Cardiac muscle cell (in vitro differentiated cells and primary cell): ENCODE measurements at places on chromosomes 4 and X.

DNA sequence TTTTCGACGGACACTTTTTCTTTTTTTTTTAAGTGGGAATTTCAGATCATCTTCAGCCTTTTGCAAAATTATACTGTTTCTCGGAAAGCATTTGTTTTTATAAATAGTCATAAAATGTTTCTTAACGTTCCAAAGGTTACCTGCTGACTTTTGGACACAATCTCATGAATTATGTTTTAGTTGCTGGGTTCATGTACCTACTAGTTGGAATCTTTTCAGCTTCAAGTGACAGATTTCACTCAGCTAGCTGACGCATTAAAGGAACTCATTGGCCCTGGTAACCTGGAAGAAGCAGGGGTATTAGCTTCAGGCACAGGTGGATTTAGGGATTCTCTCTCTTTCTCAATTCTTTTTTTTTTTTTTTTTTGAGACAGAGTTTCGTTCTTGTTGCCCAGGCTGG is 66.5 kb downstream of the TMEM131L start:
- DNase-seq: no peak

- DNase-seq: no peak
Observed at GRCh38 chrX:5771441-5771840, 457.2 kb downstream of the NLGN4X start.

- DNase-seq: no peak
Observed at GRCh38 chr4:85772470-85772869, 297.5 kb downstream of the ARHGAP24 start.

DNA sequence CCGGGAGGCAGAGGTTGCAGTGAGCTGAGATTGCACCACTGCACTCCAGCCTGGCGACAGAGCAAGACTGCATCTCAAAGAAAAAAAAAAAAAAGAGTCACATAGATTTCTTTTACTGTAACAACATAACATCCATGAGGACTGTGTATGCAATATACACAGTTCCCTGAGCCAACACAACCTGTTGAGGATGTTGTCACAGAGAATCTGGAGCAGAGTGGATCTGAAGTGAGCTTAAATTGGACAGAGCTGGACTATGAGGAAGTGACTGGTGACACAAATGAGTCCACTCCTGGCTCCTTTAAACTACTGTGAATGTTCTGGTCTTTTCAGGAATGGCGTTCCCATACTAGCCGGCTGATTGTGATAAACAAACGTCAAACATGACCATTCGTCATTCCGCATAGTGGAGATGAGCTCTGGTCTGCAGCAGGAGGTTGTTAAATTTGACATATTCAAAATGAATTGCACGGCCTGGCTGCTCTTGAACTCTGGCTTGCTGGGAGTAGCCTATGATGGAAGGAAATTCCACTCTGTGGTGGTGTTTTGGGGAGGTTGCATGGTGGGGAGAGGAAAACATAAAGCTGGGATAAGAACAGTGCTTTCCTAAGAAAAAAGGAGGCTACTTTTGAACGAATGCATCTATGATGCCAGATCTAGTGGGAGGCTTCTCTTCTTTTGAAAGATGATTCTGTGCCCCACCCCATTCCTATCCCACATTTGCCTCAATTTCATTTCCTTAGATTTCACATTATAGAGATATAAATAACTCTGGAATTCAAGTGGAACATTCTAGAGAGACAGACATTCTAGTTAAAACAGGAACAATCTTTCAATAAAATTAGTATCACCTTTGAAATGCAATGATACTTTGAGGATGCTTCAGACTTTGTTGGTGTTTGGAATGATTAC is 149.5 kb downstream of the SHROOM3 start:
- DNase-seq: no peak

DNA sequence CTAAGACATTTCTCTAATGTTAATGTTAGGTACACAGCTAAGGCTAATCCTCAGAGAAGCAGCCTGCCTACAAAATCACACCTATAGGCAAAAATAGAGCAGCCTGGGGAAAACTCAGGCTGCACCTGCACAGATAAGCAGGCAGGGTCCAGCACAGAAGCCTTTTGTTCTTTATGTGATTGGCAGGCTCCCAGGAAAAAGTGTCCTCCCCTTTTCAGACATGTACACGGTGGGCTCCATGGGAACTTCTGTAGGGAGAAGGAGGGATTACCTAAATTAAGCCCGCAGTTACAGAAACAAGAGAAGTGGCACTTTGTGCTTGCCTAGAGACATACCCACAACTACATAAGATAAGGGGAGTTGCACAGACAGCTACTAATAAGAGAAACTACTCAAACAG is 4.0 kb upstream of the HSPA4L start:
- DNase-seq: peak; percentile 54

DNA sequence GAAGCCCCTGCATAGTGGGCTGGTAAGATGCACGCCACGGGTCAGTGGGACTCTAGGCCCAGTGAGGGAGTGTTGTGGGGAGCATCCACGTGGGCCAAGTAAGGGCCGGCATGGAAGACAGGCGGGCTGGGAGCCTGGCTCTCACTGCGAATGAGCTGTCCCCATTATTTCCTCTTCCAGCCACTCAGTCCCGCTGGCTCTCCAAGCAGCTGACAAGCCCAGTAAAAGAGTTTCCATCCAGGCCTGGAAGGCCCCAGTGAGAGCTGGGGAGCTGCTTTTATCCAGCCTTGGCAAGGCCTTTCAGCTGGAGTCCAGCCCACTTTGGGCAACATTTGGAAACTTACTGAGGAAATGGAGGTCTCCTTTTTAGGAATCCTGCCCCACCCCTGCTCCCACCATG is 24.9 kb downstream of the APLN start:
- peak; percentile 25 for DNase-seq

GRCh38 chrX:8849945-8850344 is 48.8 kb upstream of the FAM9A start:
- no peak for DNase-seq

GRCh38 chr4:10891866-10892265 is 207.3 kb upstream of the CLNK start:
- no peak for DNase-seq

GRCh38 chrX:33204889-33205288 is 6.5 kb downstream of the DMD start:
- peak; percentile 46 for DNase-seq

DNA sequence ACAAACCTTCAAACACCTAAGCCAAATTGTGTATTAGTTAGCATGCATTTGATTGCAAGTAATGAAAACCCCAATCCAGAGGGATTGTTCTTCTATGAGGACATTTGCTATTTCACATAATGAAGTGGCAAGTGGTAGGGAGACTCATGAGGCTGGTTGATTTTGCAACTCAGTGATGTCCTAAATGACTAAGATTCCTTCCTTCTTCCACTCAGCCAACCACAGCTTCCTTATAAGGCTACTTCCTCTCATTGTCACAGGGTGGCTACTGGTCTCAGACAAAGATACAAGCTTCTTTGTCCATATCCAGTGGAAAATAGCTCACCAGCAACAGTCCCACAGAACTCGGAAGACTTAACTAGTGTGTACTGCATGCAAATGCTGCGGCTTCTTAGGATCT is 5.3 kb upstream of the OTC start:
- DNase-seq: peak; percentile 2

DNA sequence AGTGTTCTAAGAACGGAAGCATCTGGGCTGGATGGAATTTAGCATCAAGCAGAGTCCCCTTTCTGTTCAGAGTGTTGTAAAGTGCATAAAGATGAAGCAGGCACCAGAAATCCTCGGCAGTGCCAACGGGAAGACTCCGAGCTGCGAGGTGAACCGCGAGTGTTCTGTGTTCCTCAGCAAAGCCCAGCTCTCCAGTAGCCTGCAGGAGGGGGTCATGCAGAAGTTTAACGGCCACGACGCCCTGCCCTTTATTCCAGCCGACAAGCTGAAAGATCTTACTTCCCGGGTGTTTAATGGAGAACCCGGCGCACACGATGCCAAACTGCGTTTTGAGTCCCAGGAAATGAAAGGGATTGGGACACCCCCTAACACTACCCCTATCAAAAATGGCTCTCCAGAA is 29.4 kb downstream of the NSD2 start:
- no peak for DNase-seq

- no peak for DNase-seq
Observed at GRCh38 chrX:153938226-153938786, 3.5 kb upstream of the NAA10 start.

GRCh38 chr4:2932951-2933565 is 30.1 kb downstream of the NOP14 start:
- DNase-seq: no peak

DNA sequence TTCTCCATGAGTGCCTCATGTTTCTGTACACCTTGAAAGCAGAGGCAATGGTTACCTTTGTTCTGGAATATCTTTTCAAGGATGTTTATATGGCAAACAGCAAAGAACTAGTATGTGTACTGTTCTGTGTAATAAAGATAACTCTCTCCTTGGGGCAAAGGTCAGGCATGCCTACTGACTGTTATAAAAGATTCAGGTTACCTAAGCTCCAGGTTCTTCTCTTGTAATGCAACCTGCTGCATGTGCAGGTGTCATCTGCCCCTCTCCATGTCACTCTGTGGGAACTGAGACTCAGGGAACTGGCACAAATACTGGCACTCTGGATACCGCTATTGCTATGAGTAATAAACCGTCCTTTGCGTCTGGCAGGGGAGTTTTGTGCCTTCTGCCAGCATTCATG is 5.4 kb upstream of the TRPC3 start:
- no peak for DNase-seq

DNA sequence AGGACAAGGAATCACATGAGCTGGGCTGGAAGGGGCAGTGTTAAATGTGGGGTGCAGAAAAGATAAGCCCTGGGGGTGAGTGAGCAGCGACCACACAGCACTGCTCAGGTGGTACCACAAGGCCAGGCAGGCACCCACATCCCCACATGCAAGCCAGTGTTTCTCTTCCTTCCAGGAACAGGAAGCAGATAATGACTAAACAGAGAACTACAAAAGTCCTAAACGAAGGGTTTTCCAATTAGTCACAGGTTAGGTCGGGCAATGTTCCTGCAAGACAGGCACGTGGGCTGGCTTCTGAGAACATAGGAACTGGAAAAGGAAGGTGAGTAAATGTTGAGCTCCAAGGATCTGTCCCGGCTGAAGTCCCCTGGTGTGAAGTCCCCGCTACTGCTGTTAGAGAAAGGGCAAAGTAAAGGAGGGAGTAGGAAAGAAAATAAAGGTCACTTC is 19.5 kb downstream of the RELL1 start:
- DNase-seq: no peak
